ENCODE measurements at places on chromosomes 7 and 10. TPM values are rescaled to one million over a fixed set of nuclear protein-coding genes. Genes with fewer than 3 reads are reported as not detected.
A peak's percentile ranks its signal among the peaks of the same experiment; 100 is the strongest.

Gene GSTO2
- 0.92 TPM for total RNA-seq

Gene OR13A1
- not detected for total RNA-seq

Gene IPMK
- 3.1 TPM for total RNA-seq

Gene MCM10
- 1.3 TPM for total RNA-seq

Gene RELN
- total RNA-seq = 3.3 TPM

- DNase-seq = no peak
These were observed 27.9 kb upstream of the LOXL4 start for GRCh38 chr10:98295907-98296306.

DNA sequence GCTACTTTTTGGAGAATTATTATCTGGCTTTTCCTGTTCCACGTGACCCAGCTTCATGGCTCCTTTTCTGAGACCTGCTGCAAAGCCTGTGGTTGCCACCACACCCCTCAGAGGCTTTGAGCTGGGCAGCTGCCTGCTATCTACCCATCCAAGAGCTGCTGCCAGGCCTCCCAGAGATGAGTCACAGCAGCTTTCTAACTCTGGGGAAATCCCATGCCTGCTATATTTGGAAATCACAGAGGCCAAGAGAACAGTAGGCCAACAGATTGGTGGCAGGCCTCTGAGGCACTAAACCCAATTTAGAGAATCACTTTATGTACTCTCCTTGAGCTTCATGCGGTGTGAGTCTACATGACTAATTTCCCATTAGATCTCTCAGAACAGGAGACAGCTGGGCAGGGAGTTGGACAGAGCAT is 35.2 kb downstream of the SGCE start:
- peak; percentile 80 for DNase-seq

DNA sequence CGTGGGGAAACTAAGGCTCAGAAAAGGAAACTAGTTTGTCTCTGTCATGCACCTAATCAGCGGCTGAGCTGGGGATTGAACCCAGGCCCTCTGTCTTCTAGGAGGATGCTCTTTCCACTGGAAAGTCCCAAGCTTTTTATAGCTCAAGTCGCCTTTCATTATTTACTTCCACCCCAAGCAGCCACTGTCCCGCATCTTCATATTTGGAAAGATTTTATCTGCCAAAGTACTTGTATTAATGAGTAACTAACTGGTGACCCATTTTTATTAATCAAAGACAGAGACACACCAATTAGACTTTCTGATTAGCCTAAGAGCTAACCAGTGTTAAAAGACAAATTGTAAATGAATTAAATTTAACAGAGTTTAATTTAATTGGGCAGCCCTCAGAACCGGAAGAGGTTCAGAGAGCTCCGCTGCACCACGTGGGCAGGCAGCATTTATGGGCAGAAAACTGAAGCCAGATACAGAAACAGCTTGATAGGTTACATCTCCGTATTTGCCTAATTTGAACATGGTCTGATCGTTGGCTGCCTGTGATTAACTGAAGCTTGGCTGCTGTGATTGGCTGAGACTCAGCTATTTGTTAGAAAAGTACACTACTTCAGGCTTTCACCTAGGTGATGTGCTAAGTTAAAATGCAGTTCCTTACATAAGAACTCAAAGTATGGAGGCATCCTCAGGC is 78.5 kb upstream of the PDCD4 start:
- no peak for DNase-seq

Data from left cardiac atrium (tissue), 4 donors.